ENCODE measurements at places on chromosomes 1 and 21. TPM values are rescaled to one million over a fixed set of nuclear protein-coding genes. Genes with fewer than 3 reads are reported as not detected.

Gene S100A9
- 3.9 TPM for total RNA-seq

Gene WNT9A
- total RNA-seq, result 0.27 TPM

Gene FAM163A
- not detected for total RNA-seq

Gene ORC1
- total RNA-seq, result 24.0 TPM

Gene PER3
- 2.5 TPM for total RNA-seq

Gene FCMR
- total RNA-seq, result 65.7 TPM

Gene RBP7
- not detected for total RNA-seq

Gene KRTAP13-2
- not detected for total RNA-seq

Gene ZNF593OS
- total RNA-seq, result not detected

Gene LENEP
- 0.93 TPM for total RNA-seq

Gene SERTAD4
- not detected for total RNA-seq

Gene EDARADD
- total RNA-seq, result 10.4 TPM

Gene BCAN
- not detected for total RNA-seq

Gene PTAFR
- 0.49 TPM for total RNA-seq

Gene CLIC6
- total RNA-seq, result not detected

Gene NHLH1
- 0.93 TPM for total RNA-seq

Gene BLZF1
- total RNA-seq, result 29.3 TPM

Gene TMOD4
- total RNA-seq, result 2.7 TPM

Gene TFF3
- not detected for total RNA-seq

Gene TMEM82
- total RNA-seq, result not detected

Gene EFCAB14
- 97.4 TPM for total RNA-seq

Gene IFI6
- 267 TPM for total RNA-seq

Gene TNFSF4
- total RNA-seq, result 2.5 TPM

Measured in T-helper 1 cell treated with Interleukin-12 subunit alpha and Interleukin-12 subunit beta and Interleukin-4 antibody, amounts not matched to agents 30 ng/mL and 1 ng/mL, for 36 hours (primary cell).